ENCODE measurements at places on chromosomes 3 and 15. TPM values are rescaled to one million over a fixed set of nuclear protein-coding genes. Genes with fewer than 3 reads are reported as not detected.

Gene PLAAT1
- not detected for total RNA-seq

Gene LRTM1
- not detected for total RNA-seq

Gene CCR4
- total RNA-seq, result not detected

Gene OGG1
- total RNA-seq, result 23.5 TPM

Gene CPNE9
- total RNA-seq, result not detected

Gene SCN11A
- not detected for total RNA-seq

Gene MAPKBP1
- total RNA-seq, result 12.6 TPM

Gene PPP1R14D
- not detected for total RNA-seq

Gene FHIT
- 0.77 TPM for total RNA-seq

Gene SERINC4
- not detected for total RNA-seq

Gene LRRC31
- total RNA-seq, result not detected

Gene LTF
- not detected for total RNA-seq

Gene GADL1
- total RNA-seq, result 1.9 TPM

Gene NMB
- total RNA-seq, result 2.4 TPM

Gene STRIT1
- not detected for total RNA-seq

Gene POLQ
- total RNA-seq, result 1.9 TPM

Gene ZCWPW2
- 1.1 TPM for total RNA-seq

Gene ITIH3
- not detected for total RNA-seq

Gene IQCF5
- total RNA-seq, result not detected

Gene P2RY13
- total RNA-seq, result not detected

Gene HYKK
- total RNA-seq, result 1.7 TPM

Gene CFAP92
- total RNA-seq, result under 0.01 TPM

Gene SLC28A1
- total RNA-seq, result not detected

Gene GLDN
- 90.2 TPM for total RNA-seq

Gene ANKUB1
- total RNA-seq, result not detected

Gene FETUB
- total RNA-seq, result not detected

Gene TTC14
- total RNA-seq, result 53.4 TPM

Gene GRAMD1C
- 6.8 TPM for total RNA-seq

Gene PRR20G
- not detected for total RNA-seq

Gene POPDC2
- total RNA-seq, result 0.26 TPM

Gene RASL12
- total RNA-seq, result 31.7 TPM

Gene EIF3J
- total RNA-seq, result 13.3 TPM

Gene ZDHHC19
- total RNA-seq, result not detected

Gene MAP2K5
- 6.9 TPM for total RNA-seq

Gene CSPG5
- total RNA-seq, result 0.09 TPM

Gene CSTA
- total RNA-seq, result 6.6 TPM

Gene GP9
- not detected for total RNA-seq

Gene CDC25A
- total RNA-seq, result 0.94 TPM

Gene TRMT10C
- 10.0 TPM for total RNA-seq

Gene PLA2G4D
- not detected for total RNA-seq

Measured in bronchial smooth muscle cell (primary cell).